Left ventricle myocardium superior (tissue), 1 donor: ENCODE measurements at places on chromosomes 11 and 22. TPM values are rescaled to one million over a fixed set of nuclear protein-coding genes. Genes with fewer than 3 reads are reported as not detected.

GVQW3 gene
- 2.3 TPM for total RNA-seq

UCP2 gene
- total RNA-seq: 28.6 TPM

CAVIN3 gene
- 31.1 TPM for total RNA-seq

RAG2 gene
- total RNA-seq: not detected

SCGB1D2 gene
- total RNA-seq: 4.0 TPM

YPEL4 gene
- total RNA-seq: 1.2 TPM

CCDC73 gene
- total RNA-seq: not detected

APOA4 gene
- not detected for total RNA-seq

HTR3B gene
- total RNA-seq: not detected

OR52I1 gene
- not detected for total RNA-seq

LDLRAD3 gene
- total RNA-seq: 1.6 TPM

OR4D5 gene
- not detected for total RNA-seq

KRTAP5-8 gene
- total RNA-seq: not detected

FGF3 gene
- total RNA-seq: not detected

SH3BP1 gene
- total RNA-seq: 2.7 TPM
